ENCODE measurements at places on chromosomes 7 and 10. TPM values are rescaled to one million over a fixed set of nuclear protein-coding genes. Genes with fewer than 3 reads are reported as not detected.

HKDC1 gene
- total RNA-seq = 0.12 TPM

OPALIN gene
- total RNA-seq = not detected

ZPBP gene
- total RNA-seq = not detected

NPSR1 gene
- not detected for total RNA-seq

HOXA11 gene
- total RNA-seq = 0.27 TPM

RHOBTB1 gene
- total RNA-seq = 5.1 TPM

ACSM6 gene
- total RNA-seq = 0.95 TPM

BCAP29 gene
- total RNA-seq = 53.3 TPM

SLC18A3 gene
- total RNA-seq = not detected

LIPN gene
- 40.6 TPM for total RNA-seq

ANK3 gene
- total RNA-seq = 107 TPM

ADGRA1 gene
- total RNA-seq = not detected

CNTNAP2 gene
- total RNA-seq = 0.71 TPM

EXOSC1 gene
- 13.9 TPM for total RNA-seq

SPRN gene
- total RNA-seq = 0.19 TPM

IL6 gene
- total RNA-seq = not detected

ALOX5 gene
- 10.2 TPM for total RNA-seq

CPED1 gene
- 3.5 TPM for total RNA-seq

HDAC9 gene
- 5.5 TPM for total RNA-seq

HUS1 gene
- total RNA-seq = 74.1 TPM

ADAMTS14 gene
- 0.34 TPM for total RNA-seq

METTL2B gene
- 25.1 TPM for total RNA-seq

COL17A1 gene
- 841 TPM for total RNA-seq

ZNF804B gene
- total RNA-seq = not detected

ADAM22 gene
- 2.1 TPM for total RNA-seq

FAM131B gene
- total RNA-seq = 1.4 TPM

NUTM2E gene
- total RNA-seq = 0.36 TPM

ZNF727 gene
- total RNA-seq = 2.1 TPM

MKX gene
- 1.0 TPM for total RNA-seq

KCNMA1 gene
- 6.2 TPM for total RNA-seq

PKD2L1 gene
- total RNA-seq = not detected

SRGN gene
- total RNA-seq = 20.6 TPM

DLX5 gene
- 39.1 TPM for total RNA-seq

C10orf95 gene
- 11.7 TPM for total RNA-seq

NFE2L3 gene
- 49.0 TPM for total RNA-seq

SFRP5 gene
- 4.4 TPM for total RNA-seq

ATG9B gene
- total RNA-seq = 67.6 TPM

PROSER2 gene
- total RNA-seq = 5.6 TPM

CLCN1 gene
- not detected for total RNA-seq

WIPF3 gene
- 1.2 TPM for total RNA-seq

NCF1 gene
- 2.2 TPM for total RNA-seq

RELN gene
- 1.1 TPM for total RNA-seq

PDGFA gene
- total RNA-seq = 13.0 TPM
